ENCODE measurements at places on chromosomes 6 and 20.

GRCh38 chr6:113570641-113571040 lies 286.5 kb upstream of the MARCKS start:
- no peak for DNase-seq

DNA sequence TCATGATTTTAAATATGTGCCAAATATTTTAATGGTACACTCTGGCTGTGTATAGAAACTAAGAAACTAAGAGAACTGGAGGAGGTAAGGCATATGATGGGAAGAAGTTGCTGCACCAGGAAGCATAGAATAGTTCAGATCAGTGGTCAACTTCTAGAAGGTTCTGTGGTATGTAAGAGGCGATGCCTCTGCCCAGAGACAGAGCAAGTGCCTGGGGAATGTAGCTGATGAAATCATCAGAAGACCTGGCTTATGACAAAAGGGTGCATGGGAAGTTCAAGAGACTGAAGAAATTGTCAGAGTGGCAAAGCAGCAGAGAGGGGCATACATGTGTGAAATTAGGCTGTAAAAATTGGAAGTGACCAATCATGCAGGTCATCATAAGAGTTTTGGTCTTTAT lies 580.8 kb downstream of the BMP2 start:
- DNase-seq = no peak

GRCh38 chr6:788058-788457 lies 95.1 kb upstream of the EXOC2 start:
- DNase-seq = no peak

DNA sequence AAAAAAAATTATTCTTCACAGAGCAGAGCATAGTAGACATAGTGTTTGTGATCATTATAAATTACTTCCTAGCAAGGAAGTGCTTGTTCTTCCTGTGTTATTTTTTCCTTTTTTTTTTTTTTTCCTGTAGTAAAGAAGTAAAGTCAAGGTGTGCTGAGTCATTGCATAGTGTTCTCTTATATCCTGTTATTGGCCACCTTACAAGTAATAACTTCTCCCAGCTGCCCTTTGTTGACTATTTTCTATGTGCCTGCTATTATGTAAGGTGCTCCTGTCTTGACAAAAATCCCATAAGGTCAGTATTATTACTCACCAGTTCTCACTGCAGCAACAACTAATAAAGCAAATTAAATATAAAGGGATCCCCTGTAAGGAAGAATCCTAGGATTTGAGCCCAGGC lies 195.3 kb downstream of the GJA1 start:
- no peak for DNase-seq

GRCh38 chr20:13220194-13220903 lies 725 bp upstream of the ISM1 start:
- DNase-seq = no peak
